ENCODE measurements at places on chromosomes 11 and 22. TPM values are rescaled to one million over a fixed set of nuclear protein-coding genes. Genes with fewer than 3 reads are reported as not detected.

The GNAZ gene
- 1.9 TPM for total RNA-seq

The OR51E1 gene
- total RNA-seq, result not detected

The RAB36 gene
- 7.4 TPM for total RNA-seq

The SCUBE2 gene
- 0.43 TPM for total RNA-seq

The RTN4RL2 gene
- total RNA-seq, result 94.8 TPM

The THYN1 gene
- total RNA-seq, result 17.8 TPM

The ASPHD2 gene
- total RNA-seq, result 1.1 TPM

The RAG1 gene
- 0.37 TPM for total RNA-seq

The CCDC81 gene
- 0.33 TPM for total RNA-seq

The ASCL2 gene
- 0.07 TPM for total RNA-seq

The HBG2 gene
- total RNA-seq, result not detected

The C11orf86 gene
- total RNA-seq, result 97.2 TPM

The OR4A16 gene
- total RNA-seq, result not detected

The SYT7 gene
- total RNA-seq, result 1.8 TPM

The WBP2NL gene
- total RNA-seq, result 0.30 TPM

The RANGAP1 gene
- 87.4 TPM for total RNA-seq

The POTEH gene
- not detected for total RNA-seq

The SHISAL1 gene
- 4.1 TPM for total RNA-seq

The LIF gene
- total RNA-seq, result 35.6 TPM

The PTPRCAP gene
- 0.15 TPM for total RNA-seq

The ARHGAP42 gene
- total RNA-seq, result 4.5 TPM

The OTOG gene
- total RNA-seq, result not detected

The SPDYC gene
- not detected for total RNA-seq

The GTSE1 gene
- total RNA-seq, result 30.0 TPM

The TMEM45B gene
- not detected for total RNA-seq

All from A549 treated with GW870086 at 1 μM for 4 hours (cell line).